AG08396 (cell line): ENCODE measurements at places on chromosomes 6 and 20.

DNA sequence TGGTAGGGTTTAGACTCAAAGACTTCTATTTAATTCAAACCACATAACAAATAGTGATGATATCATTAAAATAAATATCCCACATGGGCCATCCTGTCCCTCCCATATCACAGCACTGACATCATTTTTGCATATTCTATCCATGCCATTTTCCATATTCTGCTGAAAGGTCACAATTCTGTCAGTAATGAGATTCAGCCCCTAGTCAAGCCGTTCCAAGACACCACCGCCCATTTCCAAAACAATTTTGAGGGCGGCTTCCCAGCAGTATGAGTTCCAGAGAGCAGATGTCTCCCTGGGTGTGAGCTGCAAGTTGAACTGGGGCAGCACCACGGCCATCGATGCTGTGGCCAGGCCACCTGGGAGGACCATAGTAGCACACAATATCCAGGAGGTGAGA is 65.1 kb upstream of the PLEKHG1 start:
- DNase-seq = no peak

- DNase-seq = no peak
These were observed 77.1 kb downstream of the CBFA2T2 start for GRCh38 chr20:33566781-33567603.

DNA sequence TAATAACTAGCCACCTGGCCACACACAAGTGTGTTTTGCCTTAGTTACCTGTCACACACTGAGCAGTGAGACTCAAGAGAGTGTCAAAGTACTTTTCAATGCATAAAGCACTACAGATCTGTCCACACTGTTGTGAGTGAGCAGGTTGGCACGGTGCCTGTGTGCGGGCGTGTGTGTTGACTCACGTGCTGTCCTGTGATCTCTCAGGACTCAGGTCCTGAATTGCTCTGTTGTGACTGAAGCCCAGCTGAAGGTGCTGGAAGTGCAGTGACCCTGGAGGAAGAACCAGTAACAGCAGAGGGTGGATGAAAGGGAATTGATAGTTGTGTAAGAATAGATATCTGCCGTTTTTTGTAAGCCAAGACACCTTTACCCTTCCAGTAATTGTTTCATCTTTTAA is 18.3 kb downstream of the SLC16A10 start:
- peak; percentile 32 for DNase-seq

DNA sequence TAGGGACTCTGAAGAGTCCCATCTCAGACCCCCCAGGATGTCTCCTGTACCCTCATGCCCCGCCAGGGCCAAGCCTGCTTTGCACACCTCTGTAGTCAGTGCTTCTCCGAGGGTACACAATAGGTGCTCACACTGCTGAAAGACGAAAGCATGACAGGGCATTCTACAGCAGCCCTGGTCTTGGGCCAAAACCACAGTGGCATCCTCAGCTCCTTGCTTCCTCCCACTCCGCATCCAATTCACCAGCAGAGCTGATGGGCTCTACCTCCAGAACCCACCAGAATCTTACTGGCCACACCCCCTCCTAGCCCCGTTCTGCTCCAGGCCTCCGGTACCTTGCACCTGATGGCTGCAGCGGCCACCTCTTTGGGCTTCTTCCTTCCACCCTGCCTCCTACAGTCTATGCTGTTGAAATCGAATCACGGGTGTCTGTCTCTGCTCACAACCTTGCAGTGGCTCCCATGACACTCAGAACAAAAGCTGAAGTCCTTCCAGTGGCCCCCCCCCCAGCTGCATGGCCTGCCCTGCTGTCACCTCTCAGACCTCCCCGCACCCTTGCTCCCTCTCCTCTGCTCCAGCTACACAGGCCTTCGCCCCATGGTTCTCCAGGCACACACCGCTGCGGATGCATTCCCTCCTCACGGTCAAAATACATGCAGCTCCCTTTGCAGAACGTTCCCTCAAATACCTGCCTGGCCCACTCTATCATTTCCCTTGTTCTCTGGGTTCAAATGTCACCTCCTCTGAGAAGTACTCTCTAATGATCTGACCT is 1.2 kb downstream of the ANGPT4 start:
- no peak for DNase-seq

GRCh38 chr6:41231246-41231645 is 3.1 kb downstream of the TREML4 start:
- DNase-seq = no peak

GRCh38 chr6:50935442-50935841 is 116.8 kb downstream of the TFAP2B start:
- no peak for DNase-seq

GRCh38 chr6:147787417-147787816 is 278.9 kb downstream of the SAMD5 start:
- no peak for DNase-seq

DNA sequence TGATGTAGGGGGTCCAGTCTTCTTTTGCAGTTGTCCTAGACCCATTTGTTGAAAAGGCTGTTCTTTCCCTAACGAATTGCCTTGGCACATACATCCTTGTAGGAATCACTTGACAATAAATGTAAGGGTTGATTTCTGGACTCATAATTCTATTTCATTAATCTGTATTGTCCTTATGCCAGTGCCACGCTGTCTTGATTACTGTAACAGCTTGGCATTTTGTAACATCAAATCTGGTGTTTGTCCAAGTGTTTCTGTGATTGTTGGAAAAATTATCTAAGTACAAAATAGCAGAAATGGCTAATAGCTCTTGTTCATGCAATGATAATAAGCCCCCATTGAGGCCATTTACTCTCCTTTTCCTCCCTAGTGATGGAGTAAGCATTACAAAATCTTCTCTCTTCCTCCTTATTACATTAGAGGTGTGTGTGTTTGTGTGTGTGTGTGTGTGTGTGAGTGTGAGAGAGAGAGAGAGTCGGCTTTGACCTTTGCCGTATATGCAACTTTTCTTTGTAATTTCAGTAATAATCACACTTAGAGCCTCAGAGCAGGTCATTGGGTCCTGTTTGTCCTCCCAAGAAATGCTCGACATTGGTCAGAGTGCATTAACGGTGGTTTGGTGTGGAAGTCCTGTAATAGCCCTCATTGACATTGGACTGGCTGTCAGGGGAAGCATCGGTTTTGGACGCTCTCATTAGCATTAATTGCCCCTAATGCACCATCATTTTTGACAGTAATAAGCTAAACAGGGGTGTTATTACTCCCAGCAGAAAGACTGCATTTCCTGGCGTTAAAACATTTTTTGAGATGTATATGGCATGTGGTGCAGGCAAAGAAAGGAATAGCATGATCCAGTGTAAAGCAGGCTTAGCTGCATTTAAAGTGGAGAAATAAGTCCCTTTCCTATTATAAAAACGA is 40.7 kb upstream of the MROH8 start:
- DNase-seq = no peak

- no peak for DNase-seq
These were observed 40.3 kb downstream of the UQCC2 start for GRCh38 chr6:33670971-33671743.

GRCh38 chr20:32607727-32608663 is 22.9 kb upstream of the NOL4L start:
- DNase-seq = no peak

DNA sequence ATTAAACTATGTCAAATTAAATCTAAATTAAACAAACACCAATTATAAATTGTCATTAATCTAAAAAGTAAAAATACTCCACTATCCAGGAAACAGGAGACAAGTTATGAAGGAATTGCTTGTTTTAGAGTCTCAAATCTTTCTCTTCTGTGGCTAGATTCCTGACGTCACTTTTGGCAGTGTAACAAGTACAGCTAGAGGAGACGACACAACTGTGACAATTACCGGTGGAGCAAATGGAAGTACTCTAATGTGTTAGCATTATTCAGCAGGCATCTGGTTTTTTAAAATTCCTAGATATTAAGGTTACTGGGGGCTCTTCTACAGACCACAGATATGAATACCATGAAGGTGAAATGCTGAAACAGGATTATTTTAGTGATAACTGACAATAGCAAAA is 1042.7 kb downstream of the EPHA7 start:
- DNase-seq = no peak

DNA sequence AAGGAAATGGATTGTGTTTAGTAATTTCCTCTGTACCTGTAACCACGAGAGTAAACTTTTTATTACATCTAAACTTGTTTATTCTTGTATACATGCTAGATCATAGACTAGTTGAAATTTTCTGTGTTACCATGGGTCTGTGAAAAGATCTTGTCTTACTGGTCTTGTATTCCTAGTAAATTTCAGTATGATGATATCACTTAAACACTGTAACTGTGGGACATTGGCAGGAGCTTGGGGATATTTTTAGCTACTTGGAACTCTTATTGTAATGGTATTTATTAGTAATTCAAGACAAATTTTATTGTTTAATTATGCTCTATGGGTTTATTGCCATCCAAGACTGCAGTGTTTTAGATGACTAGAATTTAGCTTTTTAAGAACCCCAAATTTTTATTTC is 25.9 kb upstream of the TULP4 start:
- DNase-seq = peak; percentile 46

GRCh38 chr20:54132612-54133433 is 41.0 kb downstream of the CYP24A1 start:
- DNase-seq = peak; percentile 71

GRCh38 chr6:53959717-53960116 is 151.5 kb upstream of the MLIP start:
- no peak for DNase-seq

DNA sequence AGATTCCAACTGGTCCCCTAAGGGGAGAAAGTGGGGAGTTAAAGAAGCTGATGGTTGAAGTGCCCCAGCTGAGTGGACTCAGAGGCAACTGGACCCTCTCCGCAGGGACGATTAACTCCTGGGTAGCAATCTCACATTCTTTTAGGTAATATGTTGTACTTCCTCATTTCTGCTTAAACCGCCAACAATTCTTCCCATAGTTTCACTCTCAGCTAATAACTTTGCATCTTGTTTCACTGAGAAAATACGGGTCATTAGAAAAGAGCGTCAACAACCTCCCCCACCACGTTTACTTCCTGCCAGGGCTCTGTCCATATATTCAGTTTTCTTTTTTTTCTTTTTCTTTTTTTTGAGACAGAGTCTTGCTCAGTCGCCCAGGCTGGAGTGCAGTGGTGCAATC is 39.5 kb upstream of the CHD6 start:
- no peak for DNase-seq

DNA sequence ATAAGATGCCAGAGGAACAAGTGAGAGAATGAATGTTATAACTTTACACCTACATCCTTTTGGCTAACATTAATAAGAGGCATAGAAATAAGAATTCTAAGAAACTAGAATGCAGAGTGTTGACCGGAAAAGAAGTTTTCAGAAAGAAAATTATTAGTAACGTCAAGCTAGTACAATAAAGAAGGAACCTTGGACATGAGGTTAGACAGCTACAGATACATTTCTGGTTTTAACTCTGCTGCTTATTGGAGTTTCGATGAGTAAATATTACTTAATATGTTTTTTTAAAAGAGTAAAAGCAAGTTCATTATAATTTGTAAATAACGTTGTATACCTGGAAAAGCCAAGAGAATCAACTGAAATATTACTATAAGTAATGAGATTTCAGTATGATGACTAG is 22.7 kb downstream of the TAB2 start:
- DNase-seq = no peak

DNA sequence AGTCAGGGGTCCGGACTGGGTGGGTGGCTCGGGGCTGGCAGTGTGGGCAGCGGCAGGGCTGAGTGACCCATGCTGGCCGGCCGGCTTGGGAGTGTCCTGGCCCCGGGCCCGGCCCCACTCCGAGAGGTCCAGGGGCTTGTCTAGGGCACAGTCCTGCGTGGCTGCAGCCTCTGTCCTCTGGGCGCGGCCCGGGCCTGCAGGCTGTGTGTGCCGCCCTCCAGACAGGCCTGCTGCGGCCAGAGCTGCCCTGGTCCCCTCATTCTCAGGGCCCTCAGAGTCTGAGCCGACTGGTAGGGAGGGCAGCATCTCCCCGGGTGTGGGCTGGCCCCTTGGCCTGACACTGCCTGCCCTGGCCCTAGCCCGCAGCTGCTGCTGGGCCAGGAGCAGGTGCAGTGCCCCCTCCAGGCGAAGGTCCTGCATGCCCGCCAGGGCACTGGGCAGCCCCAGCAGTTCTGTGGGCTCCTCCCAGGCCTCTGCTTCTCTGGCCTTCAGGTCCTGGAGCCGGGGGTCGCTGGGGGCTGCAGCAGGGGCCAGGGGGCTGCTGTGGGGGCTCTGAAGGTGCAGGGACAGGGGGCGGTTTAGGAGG is 6.9 kb upstream of the CABLES2 start:
- DNase-seq = no peak

- no peak for DNase-seq
These were observed 161.2 kb downstream of the EYA2 start for GRCh38 chr20:47055699-47056369.

DNA sequence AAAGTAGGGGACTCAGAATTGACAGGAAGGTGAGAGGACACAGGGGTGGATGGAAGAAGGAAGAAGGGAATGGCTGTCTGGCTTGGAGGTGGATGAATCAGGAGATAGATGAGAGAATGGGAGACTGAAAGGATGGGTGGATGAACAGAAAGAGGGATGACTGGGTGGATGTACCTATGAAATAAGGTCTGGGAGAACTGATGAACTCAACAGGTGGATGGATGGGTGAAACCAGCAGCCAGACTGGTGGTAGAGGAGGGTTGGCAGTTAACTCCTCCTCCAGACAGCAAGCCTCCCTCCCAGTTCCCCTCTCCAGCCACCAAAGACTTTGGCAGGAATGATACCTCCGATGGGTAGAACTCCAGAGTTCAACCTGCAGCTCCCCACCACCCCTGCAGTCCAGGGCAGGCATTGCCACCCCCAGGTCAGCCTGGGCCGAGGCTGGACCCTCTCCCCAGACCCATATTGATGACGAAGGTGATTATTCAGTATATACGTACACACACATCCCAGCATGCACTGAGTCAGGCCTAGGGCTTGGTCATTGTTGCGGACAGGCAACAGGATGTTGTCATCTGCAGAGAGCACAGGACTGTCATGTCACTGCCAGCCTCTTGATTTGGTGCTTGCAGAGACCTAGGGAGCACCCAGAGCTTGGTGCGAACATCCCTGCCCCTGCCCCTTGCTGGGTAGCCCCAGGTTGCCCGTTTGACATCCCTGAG is 2.0 kb downstream of the SUN5 start:
- no peak for DNase-seq

GRCh38 chr20:44910690-44911262 is 916 bp downstream of the PABPC1L start:
- DNase-seq = peak; percentile 19

GRCh38 chr20:20503777-20504530 is 136.1 kb downstream of the INSM1 start:
- no peak for DNase-seq

DNA sequence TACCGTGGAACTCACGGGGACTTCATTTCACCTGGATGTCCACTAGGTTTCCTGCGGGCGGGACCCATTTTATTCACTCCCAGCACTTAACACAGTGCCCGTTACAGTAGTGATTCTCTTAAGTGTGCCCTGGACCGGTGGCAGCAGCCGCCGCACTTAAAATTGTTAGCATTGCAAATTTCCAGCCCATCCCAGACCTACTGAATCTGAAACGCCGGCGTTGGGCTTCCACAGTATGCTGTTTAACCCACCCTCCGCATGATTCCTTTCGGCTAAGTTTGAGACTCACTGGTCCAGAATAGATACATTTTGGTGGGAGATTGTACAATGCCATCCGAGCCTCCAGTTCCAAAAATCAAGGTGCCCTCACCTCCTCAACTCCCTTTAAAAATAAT is 967 bp downstream of the SMPDL3A start:
- DNase-seq = no peak

- DNase-seq = peak; percentile 55
These were observed 143.2 kb downstream of the CEBPB start for GRCh38 chr20:50333812-50334211.

GRCh38 chr20:62952373-62952967 is at the start of gene SLC17A9:
Gene SLC17A9, plus strand, starts transcription at chr20:62952709. Its CDS starts 122 bp downstream, at chr20:62952831.
- peak; percentile 80 for DNase-seq
